ENCODE measurements at places on chromosomes 1 and 21. TPM values are rescaled to one million over a fixed set of nuclear protein-coding genes. Genes with fewer than 3 reads are reported as not detected.

Gene LMOD1
- total RNA-seq, result 60.5 TPM

Gene BCAR3
- 68.8 TPM for total RNA-seq

Gene LINGO4
- total RNA-seq, result not detected

Gene PTPRU
- total RNA-seq, result 44.4 TPM

Gene GBP7
- not detected for total RNA-seq

Gene DCST1
- not detected for total RNA-seq

Gene IL12RB2
- not detected for total RNA-seq

Gene FMO1
- 5.8 TPM for total RNA-seq

Gene HSPG2
- 142 TPM for total RNA-seq

Gene PEAR1
- total RNA-seq, result 5.0 TPM

Gene JTB
- 96.4 TPM for total RNA-seq

Gene TNFRSF18
- total RNA-seq, result not detected

Gene PATJ
- 11.1 TPM for total RNA-seq

Gene LCE2B
- not detected for total RNA-seq

Gene UBL4B
- 7.5 TPM for total RNA-seq

Gene WNT2B
- total RNA-seq, result 9.5 TPM

Data from hair follicle dermal papilla cell (primary cell).